AG09319 (cell line): ENCODE measurements at places on chromosomes 1 and 21.

- peak; percentile 72 for DNase-seq
These were observed 65.5 kb downstream of the UBE2U start for GRCh38 chr1:64268653-64269557.

GRCh38 chr1:210407887-210408252 is 79.2 kb downstream of the HHAT start:
- DNase-seq = no peak

DNA sequence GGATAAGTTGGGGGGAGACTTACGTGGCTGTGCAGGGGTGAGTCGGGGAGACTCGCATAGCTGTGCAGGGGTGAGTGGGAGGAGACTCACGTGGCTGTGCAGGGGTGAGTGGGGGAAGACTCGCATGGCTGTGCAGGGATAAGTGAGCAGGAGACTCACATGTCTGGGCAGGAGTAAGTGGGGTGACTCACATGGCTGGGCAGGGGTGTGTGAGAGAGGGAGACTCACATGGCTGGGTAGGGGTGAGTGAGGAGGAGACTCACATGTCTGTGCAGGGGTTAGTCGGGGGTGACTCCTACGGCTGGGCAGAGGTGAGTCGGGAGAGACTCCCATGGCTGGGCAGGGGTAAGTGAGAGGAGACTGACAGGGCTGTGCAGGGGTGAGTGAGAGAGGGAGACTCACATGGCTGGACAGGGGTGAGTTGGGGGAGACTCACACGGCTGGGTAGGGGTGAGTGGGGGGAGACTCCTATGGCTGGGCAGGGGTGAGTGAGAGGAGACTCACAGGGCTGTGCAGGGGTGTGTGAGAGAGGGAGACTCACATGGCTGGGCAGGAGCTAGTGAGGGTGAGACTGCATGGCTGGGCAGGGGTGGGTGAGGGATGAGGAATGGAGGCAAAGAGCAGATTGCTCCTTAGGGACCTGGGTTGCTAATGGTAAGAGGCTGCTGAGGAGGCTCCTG is 56.0 kb upstream of the ABCG1 start:
- DNase-seq = no peak

DNA sequence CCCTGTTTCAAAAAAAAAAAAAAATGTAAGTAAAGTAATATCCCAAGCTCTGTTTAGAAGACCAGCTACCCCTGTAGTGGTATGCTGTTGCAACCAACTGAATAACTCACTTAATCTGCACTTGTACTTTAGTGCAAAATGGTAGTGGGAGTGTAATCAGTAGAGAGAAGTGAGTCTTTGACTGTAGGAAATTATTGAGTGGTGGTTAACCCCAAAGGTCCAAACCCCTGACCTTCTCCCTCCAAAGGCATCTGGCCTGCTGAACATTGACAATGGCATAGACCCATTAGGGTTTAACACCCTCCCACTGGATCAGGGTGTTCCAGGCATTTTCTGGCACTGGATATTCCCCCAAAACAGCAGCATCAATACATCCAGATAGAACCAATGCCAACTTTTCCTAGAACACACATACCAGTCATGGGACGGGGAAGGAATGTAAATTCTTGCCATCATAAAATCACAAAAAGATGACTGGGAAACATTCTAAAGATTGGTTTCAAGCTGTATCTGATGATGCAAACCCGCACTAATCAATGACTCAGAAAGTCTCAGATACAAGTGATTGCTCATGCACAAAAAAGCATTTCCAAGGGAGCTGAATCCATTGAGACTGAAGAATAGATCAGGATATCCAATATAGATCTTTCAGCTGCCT is 110.3 kb downstream of the MRPL39 start:
- peak; percentile 22 for DNase-seq

DNA sequence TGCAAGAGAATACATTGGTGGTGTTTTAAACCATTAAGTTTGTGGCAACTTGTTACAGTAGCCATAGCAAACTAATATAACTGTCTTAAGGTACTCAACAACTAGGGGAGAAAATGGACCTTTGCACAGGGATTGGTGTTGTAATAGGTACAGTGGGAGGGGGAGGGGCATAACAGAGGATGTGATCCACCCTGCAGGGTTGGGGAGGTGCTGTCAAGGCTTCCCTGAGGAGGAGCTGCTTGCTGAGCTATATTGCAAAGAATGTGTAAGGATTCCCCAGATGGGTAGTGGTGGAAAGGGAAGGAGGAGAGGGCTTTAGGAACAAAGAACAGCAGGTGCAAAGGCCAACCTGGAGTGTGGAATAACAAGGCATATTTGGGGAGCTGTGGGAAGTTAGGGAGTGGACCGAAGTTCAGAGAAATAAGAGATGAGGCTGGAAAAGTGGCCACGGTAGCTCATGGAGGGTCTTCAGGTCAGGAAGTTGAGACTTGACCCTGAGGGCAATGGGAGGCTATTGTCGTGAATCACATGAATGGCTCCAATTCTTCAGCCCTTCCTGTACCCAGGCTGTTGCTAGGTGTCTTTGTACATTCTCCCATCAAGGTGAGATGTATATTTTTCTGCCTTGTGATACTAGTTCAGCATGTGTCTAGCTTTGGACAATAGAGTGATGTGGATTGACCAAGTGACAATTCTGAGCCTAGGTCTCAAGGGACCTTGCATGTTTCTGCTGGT is 168.6 kb upstream of the CSF3R start:
- DNase-seq = no peak
